ENCODE measurements at places on chromosomes 5 and 9. TPM values are rescaled to one million over a fixed set of nuclear protein-coding genes. Genes with fewer than 3 reads are reported as not detected.

GTF2H2C gene
- 46.9 TPM for total RNA-seq

LRRC70 gene
- total RNA-seq, result 0.40 TPM

TMEM215 gene
- not detected for total RNA-seq

EIF4E1B gene
- not detected for total RNA-seq

PLPP7 gene
- total RNA-seq, result not detected

NAIF1 gene
- 10.2 TPM for total RNA-seq

CCL28 gene
- 8.8 TPM for total RNA-seq

LMNB1 gene
- total RNA-seq, result 215 TPM

NUP214 gene
- 49.9 TPM for total RNA-seq

SCGB3A2 gene
- not detected for total RNA-seq

OGN gene
- not detected for total RNA-seq

GPRIN1 gene
- 5.3 TPM for total RNA-seq

C9orf50 gene
- not detected for total RNA-seq

OR1J2 gene
- total RNA-seq, result not detected

SCAI gene
- 9.0 TPM for total RNA-seq

TRAF2 gene
- total RNA-seq, result 40.0 TPM

CENPP gene
- 23.5 TPM for total RNA-seq

ROPN1L gene
- not detected for total RNA-seq

GABRB2 gene
- total RNA-seq, result not detected

SLIT3 gene
- total RNA-seq, result 1.8 TPM

TPPP gene
- 0.55 TPM for total RNA-seq

LCP2 gene
- total RNA-seq, result 212 TPM

FBP2 gene
- not detected for total RNA-seq

CNTNAP3B gene
- total RNA-seq, result not detected

PCDHAC1 gene
- total RNA-seq, result not detected

GRIA1 gene
- not detected for total RNA-seq

SAXO1 gene
- 0.31 TPM for total RNA-seq

C9 gene
- total RNA-seq, result not detected

MARCOL gene
- total RNA-seq, result not detected

GCNT4 gene
- 2.4 TPM for total RNA-seq

PPIC gene
- total RNA-seq, result not detected

MGAT1 gene
- total RNA-seq, result 101 TPM

TXNDC8 gene
- total RNA-seq, result not detected

CCNJL gene
- not detected for total RNA-seq

AMBP gene
- not detected for total RNA-seq

PCDHB15 gene
- not detected for total RNA-seq

Data from activated CD4-positive, alpha-beta memory T cell treated with anti-CD3 and anti-CD28 coated beads for 36 hours (primary cell).